ENCODE measurements at places on chromosomes 7 and 10. TPM values are rescaled to one million over a fixed set of nuclear protein-coding genes. Genes with fewer than 3 reads are reported as not detected.

DNA sequence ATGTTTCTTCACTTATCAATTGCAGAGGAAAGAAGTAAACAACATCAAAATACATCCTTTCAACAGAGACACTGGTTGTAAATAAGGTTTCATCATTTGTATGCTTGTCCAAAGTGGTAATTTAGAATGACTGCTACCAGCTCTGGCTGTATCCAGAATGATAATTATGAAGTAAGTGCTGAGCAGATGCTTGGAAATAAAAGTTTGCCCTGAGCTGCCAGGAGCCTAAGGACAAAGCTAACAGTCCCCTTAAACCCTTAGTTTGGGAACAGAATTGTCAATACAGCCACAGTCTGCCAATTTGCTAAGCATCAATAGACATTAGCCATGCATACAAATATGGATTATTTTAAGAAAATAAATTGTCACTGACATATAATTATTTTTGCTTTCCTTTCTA, 147.0 kb upstream of the SLC13A1 start:
- DNase-seq = no peak

DNA sequence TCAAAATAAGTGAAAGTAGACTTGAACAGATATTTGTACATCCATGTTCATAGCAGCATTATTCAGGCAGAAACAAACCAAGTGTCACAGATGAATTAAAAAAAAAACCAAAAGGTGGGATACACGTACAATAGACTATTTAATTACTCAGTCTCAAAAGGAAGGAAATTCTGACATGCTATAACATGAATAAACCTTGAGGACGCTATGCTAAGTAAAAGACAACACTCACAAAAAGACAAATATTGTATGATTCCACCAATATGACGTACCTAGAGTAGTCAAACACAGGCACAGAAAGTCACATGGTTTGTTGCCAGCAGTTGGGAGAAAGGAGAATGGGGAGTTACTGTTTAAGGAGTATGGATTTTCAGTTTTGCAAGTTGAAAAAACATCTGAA, 18.0 kb upstream of the CFAP70 start:
- DNase-seq = no peak

DNA sequence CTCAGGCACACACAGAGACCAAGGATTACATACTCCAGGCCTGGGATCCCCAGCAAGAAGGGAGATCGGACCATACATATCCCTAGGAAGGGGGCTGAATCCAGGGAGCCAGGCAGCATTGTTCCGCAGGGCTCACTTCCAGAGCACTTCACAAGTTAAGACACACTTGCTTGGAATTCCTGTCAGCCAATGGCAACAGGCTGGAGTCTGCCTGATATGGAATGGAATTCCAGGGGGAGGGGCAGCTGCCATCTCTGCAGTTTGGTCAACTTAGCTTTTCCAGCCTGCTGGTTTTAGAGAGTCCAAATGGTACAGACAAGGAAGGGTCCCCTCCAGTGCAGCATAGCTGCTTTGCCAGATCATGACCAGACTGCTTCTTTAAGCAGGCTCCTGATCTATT, 290.0 kb upstream of the GLI3 start:
- no peak for DNase-seq

- no peak for DNase-seq
These were observed 19.2 kb upstream of the PLEKHS1 start for GRCh38 chr10:113732160-113732881.

The ZNF37A gene
- 23.1 TPM for total RNA-seq

The ITGA8 gene
- total RNA-seq = 885 TPM

The AVPI1 gene
- 18.3 TPM for total RNA-seq

The GPNMB gene
- total RNA-seq = 129 TPM

The ZNF485 gene
- total RNA-seq = 4.5 TPM

DNA sequence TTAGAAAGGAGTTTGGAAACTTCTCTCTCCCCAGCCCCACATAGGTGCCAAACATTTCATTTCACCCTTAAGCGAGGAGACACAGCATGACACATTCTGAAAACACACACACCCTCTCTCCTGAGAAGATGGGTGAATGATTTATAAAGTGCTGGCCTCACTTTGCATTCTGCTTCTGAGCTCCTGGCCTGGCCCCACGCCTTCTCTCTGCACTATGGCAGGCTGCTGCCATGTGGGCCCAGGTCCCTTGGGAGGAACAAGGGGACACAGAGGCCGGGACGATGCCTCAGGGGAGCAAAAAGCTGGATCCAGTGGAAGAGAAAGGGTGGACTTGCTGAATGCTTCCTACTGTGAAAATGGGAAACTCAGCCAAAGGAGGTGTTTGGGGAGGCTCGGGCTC, 56.0 kb downstream of the CPXM2 start:
- DNase-seq = no peak

DNA sequence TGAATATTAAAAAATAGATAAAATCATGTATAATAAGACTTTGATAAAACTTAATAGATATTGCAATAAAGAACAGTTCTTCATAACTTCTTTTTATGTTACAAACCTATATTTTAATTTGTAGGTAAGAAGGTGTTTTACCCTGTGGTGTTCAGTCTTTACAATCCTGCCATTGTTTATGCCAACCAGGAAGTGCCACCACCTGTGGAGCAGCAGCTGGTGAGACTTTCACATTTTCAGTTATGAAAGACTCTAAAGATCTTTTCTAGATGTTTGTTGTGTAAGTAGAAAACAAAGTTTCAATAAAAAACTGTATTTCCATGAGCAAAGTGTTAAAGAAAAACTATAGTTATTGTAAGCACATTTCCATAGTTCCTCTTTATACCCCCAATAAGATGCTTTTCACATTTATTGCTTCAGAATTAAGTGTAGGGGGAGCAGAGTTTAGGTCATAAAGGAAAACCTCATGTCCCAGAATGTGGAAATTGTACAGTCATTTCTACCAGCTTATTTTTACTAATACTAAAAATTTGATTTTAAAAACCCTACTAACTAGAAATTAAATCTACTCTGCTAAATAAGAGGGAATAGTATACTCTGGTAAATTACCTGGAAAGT, 28.7 kb downstream of the CSGALNACT2 start:
- DNase-seq = no peak

- no peak for DNase-seq
These were observed 21.8 kb downstream of the ARHGAP19 start for GRCh38 chr10:97270523-97271154.

GRCh38 chr10:3469639-3470020, 297.0 kb upstream of the PITRM1 start:
- DNase-seq = no peak

The HMX2 gene
- total RNA-seq = not detected

DNA sequence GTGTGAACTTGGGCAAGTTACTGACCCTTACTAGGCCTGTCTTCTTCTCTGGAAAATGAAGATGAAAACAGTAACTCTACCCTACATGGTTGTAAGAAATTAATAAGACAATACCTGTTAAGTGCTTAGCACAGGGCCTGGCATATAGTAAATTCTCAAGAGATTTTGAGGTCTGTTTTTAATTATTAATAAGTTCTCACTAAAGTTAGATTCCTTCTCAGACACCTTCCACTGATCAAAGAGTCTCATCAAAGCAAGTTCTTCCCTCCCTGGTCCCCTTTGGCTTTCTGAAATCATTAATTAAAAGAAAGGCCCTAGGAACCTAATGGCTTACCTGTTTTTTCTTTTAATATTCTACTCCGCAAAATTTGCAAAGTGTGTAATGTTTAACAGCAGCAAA, 4.6 kb downstream of the TMEM140 start:
- DNase-seq = no peak

The TMEM72 gene
- not detected for total RNA-seq

DNA sequence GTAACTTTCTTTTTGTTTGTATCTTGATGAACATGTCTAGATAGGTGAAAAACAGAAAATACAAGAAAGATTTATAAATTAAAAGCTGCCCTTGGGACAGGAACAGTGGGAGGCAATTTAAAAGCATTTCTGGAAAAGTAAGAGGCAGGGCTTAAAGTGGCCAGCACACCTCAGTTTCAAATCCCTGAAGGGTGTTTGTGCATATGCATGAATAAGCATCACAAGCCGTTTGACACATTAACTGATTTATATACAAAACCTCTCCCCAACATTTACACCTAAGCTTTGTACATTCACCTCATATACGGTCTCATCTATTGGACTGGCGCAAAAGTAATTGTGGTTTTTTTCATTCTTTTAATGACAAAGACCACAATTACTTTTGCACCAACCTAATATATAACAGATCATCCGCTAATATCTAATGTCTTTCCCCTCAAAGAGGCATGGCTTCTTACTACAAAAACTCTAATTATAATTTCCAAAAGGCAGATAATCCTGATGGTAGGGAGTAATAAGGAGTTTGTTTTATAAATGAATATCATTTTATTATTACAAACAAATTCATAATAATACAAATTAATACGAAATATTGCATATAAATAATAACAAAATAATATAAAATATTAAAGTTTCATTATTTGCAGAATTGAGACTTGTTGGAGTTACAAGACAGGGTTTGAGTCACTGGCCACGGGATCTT, 48.3 kb downstream of the LRGUK start:
- no peak for DNase-seq

The HNRNPF gene
- 103 TPM for total RNA-seq

DNA sequence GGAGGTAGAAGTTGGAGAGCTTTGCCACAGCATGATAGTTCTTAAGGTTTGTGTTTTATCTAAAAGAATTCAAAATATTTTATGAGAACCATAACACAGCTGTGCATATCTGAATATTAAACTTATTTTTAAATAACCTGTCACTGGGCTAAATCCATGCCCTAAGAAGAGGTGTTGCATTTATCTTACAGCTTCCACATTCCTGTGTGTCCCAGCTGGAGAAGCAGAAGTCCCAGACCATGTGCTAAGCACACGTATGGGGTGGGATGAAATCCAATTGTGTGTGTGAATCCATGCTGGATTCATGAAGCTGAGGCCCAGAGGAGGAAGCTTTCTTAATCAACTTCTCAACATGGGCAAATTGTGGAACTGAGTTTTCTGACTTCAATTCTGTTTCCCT, 121.5 kb downstream of the PKD1L1 start:
- no peak for DNase-seq

GRCh38 chr7:51335057-51335456, 18.4 kb upstream of the COBL start:
- DNase-seq = no peak

DNA sequence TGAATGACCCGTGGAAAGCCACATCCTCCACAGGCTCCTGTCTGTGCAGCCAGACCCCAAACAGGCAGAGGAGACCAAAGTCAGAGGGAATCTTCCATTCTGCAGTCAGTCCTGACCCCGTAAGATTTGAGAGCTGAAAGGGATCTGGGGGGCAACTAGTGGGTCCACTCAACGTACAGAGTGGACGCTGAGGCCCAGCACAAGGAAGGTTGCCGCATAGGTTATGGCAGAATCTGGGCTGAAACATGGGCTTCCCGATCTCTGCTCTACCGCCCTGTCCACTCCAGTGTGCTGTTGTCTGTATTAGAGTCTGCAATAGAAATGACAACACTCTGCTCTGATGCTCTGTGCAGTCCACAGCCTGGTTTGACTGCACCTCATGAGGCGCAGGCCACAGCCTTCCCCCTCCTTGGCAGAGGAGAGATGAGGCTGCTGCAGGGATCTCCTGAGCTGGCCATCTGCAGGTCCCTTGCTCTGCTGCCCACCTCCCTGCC, 7.9 kb upstream of the ZNF22 start:
- DNase-seq = no peak

DNA sequence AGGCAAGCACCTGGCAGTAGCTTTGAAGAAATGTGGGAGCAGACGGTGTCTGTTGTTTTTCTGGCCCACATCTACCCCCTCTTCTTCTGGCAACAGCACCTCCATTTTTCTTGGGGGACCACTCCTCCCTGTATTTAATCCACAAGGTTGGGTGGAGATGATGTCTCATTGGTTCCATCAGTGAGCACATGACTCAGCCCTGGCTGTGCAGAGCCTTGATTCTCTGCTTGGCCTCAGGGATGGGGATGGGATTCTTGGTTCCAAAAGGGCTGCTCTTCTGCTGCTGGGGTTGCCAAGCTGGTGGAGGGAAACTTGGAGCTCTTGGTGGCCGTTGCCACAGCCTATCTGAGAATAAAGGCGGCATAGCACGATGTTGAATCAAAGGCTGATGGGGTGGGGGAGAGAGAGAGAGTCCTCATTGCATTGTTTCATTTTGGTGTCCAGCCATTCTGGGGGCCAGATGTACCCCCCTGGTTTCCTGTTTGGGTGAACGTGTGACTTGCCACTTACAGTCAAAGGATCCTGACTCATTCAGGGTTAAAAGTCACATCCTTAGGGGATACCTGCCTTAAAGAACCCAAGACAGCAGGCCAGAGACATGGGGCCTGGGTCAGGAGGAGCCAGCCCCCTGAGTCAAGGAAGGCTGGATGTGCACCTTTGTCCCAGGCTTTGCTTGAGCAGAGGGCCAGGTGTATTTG, 25.9 kb downstream of the GRK5 start:
- no peak for DNase-seq

DNA sequence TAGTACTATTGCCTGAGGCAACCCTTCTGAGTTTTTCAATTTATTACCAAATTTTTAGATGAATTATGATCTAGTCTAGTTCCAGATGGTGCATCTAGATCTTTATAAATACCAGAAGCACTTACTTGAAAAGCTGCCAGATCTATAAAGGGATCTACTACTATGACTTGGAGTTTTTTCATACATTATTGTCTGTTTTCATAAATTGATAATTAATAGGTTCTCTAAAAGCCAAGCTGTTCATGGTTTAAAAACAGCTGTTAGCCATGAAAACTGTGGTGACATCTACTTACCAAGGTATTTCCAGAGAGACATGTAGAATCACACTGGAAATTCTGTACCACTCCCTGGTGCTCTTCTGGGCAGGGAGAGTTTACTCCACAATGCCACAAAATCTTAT, 786.5 kb upstream of the C7orf33 start:
- DNase-seq = no peak

DNA sequence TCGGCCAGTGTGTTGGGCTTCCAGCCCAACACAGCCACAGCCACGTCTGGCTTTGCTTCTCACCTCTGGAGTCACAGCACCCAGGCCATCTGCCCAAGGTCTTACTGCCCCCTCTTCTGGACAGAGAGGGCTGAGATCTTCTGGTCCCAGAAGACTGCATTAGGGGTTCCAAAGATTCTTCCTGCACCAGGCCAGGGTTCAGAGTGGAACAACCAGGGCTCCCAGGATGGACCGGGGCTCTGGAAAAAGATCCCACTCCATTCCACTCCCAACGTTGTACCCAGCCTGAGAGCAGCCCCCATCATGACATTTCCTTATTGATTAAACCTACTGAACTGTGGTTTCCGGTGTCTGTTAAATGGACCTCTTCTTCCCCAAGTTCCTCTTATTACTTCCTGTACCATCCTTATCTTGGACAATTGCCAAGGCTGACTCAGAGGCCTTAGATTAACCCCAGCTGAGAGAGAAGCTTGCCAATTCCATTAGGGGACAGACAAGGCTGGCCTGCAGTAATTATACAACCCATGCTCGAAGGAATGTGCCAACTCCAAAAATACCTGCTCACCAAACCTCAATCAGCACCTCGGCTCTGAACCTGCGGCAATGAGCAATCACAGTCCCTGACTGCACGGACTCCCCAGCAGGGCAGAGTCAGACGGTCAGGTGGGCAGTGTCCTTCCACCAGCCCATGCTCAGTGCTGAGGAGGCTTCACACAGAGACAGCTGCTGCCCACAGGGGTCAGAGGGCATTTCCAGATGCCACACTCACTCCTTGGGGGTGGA, 47.9 kb upstream of the NPFFR1 start:
- DNase-seq = no peak

Data from aorta (tissue), 5 donors.